ENCODE measurements at places on chromosomes 4 and X.

DNA sequence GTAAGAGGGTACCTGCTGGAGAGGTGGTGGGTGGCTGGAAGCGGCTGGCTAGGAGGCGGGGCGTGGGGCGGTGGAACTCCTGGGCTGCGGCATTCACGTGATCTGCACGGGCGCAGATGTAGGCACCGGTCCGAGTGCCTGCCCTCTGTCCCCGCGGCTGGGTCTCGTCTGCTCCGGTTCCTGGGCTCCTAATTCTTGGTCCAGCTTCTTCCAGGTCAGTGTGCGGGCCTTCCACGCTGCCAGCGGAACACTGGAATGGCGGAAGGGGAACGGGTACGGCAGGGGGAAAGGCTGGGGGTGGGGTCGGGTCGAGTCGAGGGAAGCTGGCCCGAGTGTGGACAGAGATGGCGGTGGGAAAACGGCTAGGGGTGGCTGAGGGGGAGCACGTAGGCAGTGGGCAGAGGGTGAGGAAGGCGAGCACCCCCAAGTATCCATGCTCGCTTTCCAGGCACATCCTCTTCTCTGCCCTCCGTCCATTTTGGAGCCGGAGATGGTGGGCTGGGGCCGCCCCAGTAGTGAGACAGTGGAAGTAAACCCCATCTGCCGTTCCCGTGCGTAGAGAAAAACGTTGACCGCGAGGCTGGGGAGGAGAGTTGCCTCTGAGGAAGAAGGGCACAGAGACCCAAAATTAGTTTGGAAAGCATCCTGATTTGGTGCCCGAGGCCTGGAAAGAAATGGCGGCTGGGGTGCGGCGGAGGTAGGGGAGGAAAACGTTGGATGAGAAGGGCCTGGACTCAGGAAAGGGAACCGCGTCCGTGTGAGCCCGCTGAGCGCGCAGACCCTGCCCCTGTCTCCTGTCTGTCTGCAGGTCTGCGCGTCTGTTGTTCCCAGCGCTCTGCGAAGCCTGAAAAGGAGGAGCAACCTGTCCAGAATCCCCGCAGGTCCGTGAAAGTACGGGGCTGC lies at the start of gene TCEAL4:
TCEAL4 (plus strand) TSS at position 105 of the 903 bp plus-strand sequence. CDS start 1,161 bp downstream, outside the sequence.
- peak; percentile 43 for DNase-seq

GRCh38 chrX:120282697-120283096 lies 28.6 kb downstream of the TMEM255A start:
- no peak for DNase-seq

- no peak for DNase-seq
Measured at GRCh38 chr4:43842594-43842993, 606.0 kb downstream of the KCTD8 start.

GRCh38 chr4:6495736-6496135 lies 23.3 kb upstream of the PPP2R2C start:
- no peak for DNase-seq

DNA sequence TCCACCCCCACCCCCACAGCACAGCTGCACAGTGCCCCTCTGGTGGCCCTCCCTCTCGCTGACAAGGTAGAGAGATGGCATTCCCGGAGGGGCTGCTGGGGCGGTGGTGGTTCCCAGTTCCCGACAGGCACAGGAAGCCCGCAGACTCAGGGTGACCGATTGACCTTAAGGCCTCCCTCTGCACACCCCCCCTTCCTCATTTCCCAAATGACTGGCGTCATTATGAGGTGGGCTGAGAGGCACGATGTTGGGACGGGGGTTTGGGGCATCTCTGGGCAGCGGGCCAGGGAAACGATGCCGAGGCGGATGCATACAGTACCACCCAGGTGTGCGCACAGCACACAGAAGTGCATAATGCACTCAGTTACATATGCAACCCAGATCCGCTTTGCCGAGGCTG lies 3.5 kb upstream of the TIMP1 start:
- DNase-seq, result no peak

DNA sequence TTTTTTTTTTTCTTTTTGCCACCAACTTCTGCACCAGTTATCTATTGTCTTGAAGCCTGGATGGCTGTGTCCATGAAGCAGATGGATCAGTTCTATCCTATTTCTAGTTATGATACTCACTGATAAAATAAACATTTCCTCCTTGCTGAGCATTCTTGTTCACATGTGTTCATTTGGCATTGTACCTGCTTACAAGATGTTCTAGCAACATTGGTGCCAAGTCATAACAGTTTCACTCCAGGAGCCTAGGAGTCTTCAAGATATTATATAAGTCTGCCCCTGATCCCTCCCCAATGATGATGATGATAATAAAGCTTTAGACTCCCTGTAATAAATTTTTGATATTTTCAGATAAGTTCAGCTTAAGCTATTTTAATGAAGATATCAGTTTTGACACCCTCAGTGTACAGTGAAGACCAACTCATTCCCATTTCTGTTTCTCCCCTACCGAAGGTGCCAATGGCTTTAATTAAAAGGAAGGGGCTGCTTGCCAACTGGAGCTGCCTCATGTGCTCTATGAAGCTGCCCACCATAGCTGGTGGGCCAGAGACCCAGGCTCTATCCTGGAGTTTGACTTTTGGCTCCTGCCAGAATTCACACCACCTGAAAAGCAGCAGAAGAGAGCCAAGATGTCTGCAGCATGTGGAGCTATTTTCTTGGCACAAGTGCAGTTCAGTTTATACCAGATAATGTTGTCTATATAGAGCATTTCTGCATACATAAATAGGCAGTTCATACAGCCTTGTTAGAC lies 265.4 kb upstream of the TET2 start:
- no peak for DNase-seq

GRCh38 chrX:80420147-80420546 lies at the start of gene TENT5D:
TSS of gene TENT5D (plus strand) at chrX:80420447. CDS start at chrX:80442540, 22,093 bp downstream.
- DNase-seq, result no peak

- DNase-seq, result no peak
Measured at GRCh38 chr4:41668024-41668423, 80.5 kb downstream of the PHOX2B start.

- no peak for DNase-seq
Measured at GRCh38 chr4:61201561-61201960, 1.4 kb downstream of the ADGRL3 start.

GRCh38 chr4:174012135-174012885 lies 271.2 kb downstream of the FBXO8 start:
- no peak for DNase-seq

- no peak for DNase-seq
Measured at GRCh38 chrX:68443155-68443868, 10.0 kb upstream of the OPHN1 start.

DNA sequence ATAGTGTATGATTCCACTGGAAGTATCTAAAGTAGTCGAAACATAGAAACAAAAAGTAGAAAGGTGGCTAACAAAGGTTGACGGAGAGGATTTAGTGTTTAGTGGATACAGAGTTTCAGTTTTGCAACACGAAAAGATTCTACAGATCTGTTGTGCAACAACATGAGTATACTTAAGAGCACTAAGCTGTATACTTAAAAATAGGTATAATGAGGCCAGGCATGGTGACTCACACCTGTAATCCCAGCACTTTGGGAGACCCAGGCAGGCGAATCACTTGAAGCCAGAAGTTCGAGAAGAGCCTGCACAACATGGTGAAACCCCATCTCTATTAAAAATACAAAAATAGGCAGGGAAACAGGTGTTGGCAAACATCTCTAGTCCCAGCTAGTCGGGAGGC lies 7.9 kb upstream of the ATRX start:
- DNase-seq, result no peak
